ENCODE measurements at places on chromosomes 3 and 15.
A peak's percentile ranks its signal among the peaks of the same experiment; 100 is the strongest.

GRCh38 chr3:115293321-115293720, 146.2 kb upstream of the ZBTB20 start:
- DNase-seq: no peak

DNA sequence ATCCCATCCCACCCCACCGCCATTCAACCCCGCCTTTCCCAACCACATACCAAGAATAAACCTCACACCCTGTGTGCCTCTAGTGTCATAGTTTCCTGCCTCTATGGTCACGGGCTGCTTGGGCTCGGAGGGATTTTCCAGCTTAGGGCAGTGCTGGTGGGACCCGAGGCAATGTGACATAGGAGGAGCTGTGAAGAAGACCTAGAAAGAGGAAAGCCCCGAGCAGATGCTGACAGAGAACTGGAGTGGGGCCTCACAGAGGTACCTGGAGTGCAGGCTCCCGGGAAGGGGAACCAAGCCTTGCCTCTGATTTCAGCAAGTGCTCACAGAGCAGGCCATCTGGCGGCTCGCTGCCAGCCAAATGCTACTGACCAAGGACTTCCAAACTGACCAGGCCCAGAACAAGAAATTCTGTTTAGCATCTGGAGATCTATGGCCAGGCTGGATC, 27.5 kb downstream of the BHLHE40 start:
- peak; percentile 51 for DNase-seq

DNA sequence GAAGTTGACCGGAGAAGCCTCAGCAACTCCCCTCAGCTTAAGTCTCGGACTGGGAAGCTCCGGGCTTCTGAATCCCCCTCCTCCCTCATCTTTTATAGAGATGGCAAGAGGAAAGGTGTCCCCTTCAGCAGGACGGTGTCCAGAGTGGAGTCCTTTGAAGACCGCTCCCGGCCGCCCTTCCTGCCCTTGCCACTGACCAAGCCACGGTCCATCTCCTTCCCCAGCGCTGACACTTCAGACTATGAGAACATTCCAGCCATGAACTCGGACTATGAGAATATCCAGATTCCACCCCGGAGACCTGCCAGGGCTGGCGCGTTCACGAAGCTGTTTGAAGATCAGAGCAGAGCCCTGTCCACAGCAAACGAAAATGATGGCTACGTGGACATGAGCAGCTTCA, 2.4 kb downstream of the FGD5 start:
- DNase-seq: no peak

- DNase-seq: peak; percentile 30
Observed at GRCh38 chr3:54527953-54528352, 399.9 kb downstream of the LRTM1 start.

GRCh38 chr3:12822725-12823373, 18.5 kb downstream of the RPL32 start:
- peak; percentile 25 for DNase-seq

GRCh38 chr3:8282541-8283165, 219.0 kb upstream of the LMCD1 start:
- DNase-seq: peak; percentile 27

GRCh38 chr3:12454076-12454815, 30.0 kb upstream of the TSEN2 start:
- no peak for DNase-seq

- DNase-seq: no peak
Observed at GRCh38 chr3:4757575-4758248, 221.5 kb upstream of the BHLHE40 start.

DNA sequence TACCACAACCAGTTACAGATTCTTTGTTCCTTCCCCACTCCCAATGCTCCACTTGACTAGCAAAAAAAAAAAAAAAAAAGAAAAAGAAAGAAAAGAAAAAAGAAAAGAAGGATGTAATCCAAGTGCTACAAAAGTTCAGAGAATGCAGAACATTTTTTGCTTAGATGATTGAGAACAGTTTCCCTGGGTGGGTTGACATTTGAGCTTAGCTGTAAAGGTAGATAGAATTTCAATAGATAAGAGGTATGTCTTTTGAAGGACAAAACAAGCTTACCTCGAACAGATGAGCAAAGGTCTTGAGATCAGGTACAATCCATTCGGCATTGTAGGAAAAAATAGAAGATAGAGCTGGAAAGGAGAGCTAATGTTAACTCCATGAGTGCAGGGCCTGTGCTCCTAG, 344.6 kb upstream of the NECTIN3 start:
- DNase-seq: no peak

- no peak for DNase-seq
Observed at GRCh38 chr3:36763850-36764703, at the start of gene DCLK3. Gene DCLK3, minus strand, starts transcription at chr3:36764553. Its CDS starts 290 bp downstream, at chr3:36764263.

- DNase-seq: no peak
Observed at GRCh38 chr3:134860141-134860540, 65.1 kb downstream of the EPHB1 start.

- peak; percentile 53 for DNase-seq
Observed at GRCh38 chr3:55294557-55294956, 192.5 kb downstream of the WNT5A start.

GRCh38 chr3:49359623-49360022, 1.5 kb upstream of the GPX1 start:
- DNase-seq: peak; percentile 48

DNA sequence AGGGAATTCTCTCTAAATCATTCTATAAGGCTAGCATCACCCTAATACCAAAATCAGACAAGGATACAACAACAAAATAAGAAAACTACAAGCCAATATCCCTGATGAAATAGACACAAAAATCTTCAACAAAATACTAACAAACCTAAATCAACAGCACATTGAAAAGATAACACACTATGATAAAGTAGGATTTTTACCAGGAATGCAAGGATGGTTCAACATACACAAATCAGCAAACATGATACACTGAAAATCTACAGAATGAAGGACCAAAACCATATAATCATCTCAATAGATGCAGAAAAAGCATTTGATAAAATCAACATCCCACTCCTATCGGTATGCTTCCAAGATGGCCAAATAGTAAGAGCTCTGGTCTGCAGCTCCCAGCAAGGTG, 39.5 kb downstream of the ALDH1A2 start:
- no peak for DNase-seq

GRCh38 chr3:23004971-23005370, 198.2 kb upstream of the UBE2E2 start:
- DNase-seq: peak; percentile 67

DNA sequence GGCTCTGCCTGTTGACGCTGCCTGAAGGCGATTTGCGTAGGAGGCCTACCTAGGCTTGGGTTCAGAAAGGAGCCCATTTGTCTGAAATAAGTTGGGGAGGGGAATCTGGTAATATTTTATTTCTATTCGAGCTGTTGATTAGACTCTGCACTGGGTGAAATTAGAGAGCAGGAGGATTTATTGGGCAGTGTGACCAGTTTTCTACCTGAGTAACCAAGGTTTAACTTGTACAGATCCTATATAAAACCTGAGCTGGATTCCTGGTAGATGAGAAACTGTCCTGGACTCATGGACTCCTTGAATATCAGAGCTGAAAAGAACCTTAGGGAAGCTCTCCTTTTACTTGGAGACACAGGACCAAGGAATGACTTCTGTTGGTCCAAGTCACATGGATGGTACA, 19.6 kb upstream of the GPR156 start:
- peak; percentile 12 for DNase-seq

GRCh38 chr3:69164296-69164695, 41.9 kb upstream of the LMOD3 start:
- no peak for DNase-seq

DNA sequence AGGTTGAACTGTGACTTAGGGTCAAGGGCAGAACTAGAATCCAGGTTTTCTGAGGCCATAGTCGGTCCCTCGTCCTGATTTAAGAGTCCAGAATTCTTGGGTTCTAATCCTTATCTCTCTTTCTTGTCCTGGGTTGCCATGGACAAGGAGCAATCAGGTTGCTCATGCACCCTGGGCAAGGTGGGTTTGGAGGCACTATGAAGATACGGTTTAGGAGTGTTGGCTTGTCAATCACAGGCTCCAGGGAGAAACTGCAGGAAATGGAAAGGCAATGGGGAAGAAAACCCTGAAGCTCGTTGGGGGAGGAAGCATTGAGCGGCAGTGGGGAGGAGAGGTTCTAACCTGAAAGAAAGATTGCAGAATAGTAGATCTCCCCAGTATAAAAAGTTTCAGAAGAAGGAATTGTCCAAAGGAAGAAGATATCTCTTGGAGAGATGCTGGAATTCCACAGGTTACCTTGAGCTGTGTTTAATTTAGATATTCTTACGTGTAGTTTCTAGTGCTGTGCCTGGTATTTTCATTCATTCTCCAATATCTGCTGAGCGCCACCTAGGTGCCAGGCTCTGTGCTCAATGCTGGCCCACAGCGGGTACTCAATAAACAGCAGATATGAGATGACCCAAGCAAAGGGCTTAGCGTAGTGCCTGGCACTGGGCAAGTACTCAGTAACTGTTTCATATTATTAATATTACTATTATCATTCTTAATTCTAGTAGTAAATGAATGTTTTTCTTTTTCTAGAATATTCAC, 2.0 kb downstream of the ACAN start:
- DNase-seq: no peak
